ENCODE measurements at places on chromosomes 2 and 18.

GRCh38 chr2:171210864-171211431 lies 50.3 kb upstream of the TLK1 start:
- DNase-seq, result no peak

DNA sequence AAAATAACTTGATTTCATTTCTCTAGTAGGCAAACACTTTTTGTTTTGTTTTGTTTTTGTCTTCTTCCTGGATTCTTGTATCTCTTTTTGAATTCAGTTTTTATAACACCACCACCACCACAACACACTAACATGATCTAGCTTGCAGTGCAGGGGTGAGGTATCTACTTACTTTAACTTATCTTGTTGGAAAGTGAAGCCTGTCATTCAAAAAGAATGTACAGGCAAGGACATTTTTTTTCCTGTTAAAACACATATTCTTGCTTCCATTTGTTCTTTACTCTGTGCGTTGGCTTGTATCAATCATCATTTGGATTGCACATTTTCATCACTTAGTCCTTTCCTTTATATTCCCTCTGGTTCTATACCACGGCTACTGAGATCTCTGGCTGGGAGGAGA lies 824.2 kb downstream of the PLCL1 start:
- DNase-seq, result no peak

DNA sequence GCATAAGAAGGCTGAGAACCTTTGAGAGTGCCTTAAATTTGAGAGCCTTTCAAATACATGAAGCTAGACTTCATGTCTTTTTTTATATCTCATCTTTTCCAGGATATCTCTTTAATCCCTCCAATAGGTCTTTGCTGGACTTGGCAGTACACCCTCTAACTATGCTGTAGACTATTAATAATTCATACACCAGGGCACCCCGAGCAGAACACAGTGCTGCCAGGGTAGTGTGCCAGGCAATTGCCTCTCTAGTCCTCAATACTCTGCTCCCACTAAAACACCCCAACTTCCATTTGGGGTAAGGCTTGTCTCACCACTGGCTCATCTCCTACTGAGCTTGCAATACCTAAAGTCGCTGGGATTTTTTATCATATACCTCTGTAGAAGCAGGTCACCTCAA lies 80.8 kb downstream of the VIT start:
- no peak for DNase-seq

- no peak for DNase-seq
These were observed 529.7 kb downstream of the SATB2 start for GRCh38 chr2:198928026-198928425.

DNA sequence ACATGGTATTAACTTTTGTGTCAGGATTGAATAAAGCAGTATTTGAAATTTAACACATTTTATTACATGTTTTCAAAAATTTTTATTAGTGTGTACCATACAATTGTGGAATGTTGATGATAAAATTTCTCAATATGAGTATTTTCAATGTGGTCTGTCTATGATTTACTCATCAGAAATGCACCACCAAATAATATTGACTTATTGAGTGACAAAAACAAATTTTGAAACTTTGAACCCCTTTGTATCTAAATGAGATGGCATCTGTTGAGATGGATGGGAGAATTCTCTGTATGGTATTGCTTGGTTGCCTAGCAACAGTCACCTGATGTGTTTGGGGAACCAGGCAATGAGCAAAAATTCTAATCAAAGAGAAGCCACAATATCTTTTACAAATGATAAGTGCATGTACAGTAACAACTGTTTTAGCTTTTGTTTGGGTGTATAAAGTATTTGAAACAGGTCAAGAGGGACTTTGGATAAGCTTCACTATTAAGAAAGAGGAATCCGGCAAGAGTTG lies 400.1 kb downstream of the CCDC85A start:
- no peak for DNase-seq

GRCh38 chr2:29922605-29923004 lies 1.2 kb upstream of the ALK start:
- no peak for DNase-seq

- no peak for DNase-seq
These were observed 207.5 kb upstream of the SRD5A2 start for GRCh38 chr2:31788273-31788672.

DNA sequence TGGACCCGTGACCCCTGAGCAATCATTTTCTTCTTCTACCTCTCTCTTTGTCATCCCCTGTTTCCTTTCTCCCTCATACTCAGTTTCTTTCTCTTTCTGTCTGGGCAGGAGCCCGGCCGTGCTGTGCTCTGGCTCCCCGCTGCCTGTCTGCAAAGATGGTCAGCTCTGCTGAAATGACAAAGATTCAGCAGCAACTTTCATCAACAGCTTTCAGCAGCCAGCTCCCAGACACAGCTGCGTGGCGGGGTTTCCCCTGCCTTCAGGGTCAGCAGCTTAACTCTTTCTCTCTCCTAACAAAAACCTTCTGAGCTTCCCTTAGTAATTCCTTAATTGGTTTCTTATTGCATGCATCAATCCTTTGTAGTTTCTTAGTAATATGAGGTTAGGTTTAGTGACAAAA lies 1234.4 kb downstream of the CNTNAP5 start:
- DNase-seq, result no peak

DNA sequence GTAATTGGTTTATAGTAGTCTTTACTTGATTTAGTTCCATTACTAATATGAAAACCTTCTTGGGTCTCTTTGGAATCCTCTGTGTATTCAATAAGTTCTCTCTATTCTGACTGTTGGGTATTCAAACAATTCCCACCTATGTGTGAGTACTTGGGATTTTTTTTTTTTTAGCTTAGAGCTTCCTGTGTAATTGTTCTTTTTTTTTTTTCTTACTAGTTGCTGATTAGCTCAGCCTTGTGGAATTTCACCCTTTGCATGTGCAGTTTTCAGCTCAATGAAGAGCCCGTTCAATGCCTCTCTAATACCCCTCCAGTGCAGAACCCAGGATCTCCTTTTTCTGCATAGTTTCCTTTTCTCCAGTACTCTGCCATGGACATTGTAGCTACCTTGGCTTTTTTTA lies 339.1 kb upstream of the GALNT5 start:
- no peak for DNase-seq
